Neural crest cell (in vitro differentiated cells): ENCODE measurements at places on chromosomes 7 and 10. TPM values are rescaled to one million over a fixed set of nuclear protein-coding genes. Genes with fewer than 3 reads are reported as not detected.

The PILRB gene
- 36.5 and 36.6 TPM in 2 replicates for total RNA-seq

- H3K36me3 ChIP-seq = no peaks in the 10 kb centered on the region
- no peak for DNase-seq
- no peak overlapping the region for H3K4me3 ChIP-seq
Measured at GRCh38 chr10:104822088-104822487, 181.0 kb downstream of the SORCS3 start.

The PANK1 gene
- 46.9 and 47.2 TPM in 2 replicates for total RNA-seq

The UBTD1 gene
- total RNA-seq = 6.5 and 8.7 TPM in 2 replicates

- no peak overlapping the region for H3K27ac ChIP-seq
- no peak for DNase-seq
- H3K4me3 ChIP-seq = no peak overlapping the region
- H3K36me3 ChIP-seq = no peaks in the 10 kb centered on the region
- H3K27me3 ChIP-seq = no peaks in the 10 kb centered on the region
Measured at GRCh38 chr7:128267595-128267924, 26.5 kb downstream of the LEP start.

DNA sequence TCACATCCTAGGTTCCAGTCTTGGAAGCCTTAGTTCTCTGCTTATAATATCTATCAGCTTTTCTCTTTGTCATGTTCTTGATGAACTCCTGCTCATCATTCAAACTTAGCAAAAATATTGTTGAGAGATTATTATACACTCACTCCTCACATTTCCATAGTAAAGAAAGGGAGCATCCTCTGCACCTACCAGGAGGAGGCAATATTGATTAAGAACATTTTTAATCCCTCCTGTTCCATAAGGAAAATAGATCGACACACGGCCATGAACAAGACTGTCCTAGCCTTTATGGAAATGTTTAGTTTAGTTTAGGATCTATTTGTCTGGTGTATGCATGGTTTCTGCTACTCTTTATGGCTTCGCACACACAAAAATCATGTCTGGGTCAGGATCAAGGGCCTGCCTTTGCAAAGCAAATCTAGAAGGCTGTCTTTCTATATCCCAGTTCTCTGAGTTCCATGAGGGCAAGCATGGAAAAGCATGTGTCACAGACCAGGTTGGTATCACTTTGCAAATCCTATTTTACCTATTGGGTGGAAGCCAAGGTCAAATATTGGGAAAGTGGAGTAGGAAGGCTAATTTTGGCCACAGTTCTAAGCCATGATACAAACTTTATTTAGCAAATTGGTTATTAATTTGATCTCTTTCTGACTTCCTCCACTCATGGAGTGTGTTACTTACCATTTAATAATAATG lies 164.4 kb downstream of the MDFIC start:
- no peak overlapping the region for H3K4me3 ChIP-seq
- H3K36me3 ChIP-seq = no peaks in the 10 kb centered on the region
- H3K27me3 ChIP-seq = no peaks in the 10 kb centered on the region

The MMRN2 gene
- total RNA-seq = 0.27 and 0.40 TPM in 2 replicates

GRCh38 chr10:69093933-69094332 lies 6.0 kb downstream of the SRGN start:
- H3K27ac ChIP-seq = no peak overlapping the region
- H3K4me3 ChIP-seq = no peak overlapping the region
- no peaks in the 10 kb centered on the region for H3K36me3 ChIP-seq
- DNase-seq = no peak
- H3K4me1 ChIP-seq = no peaks in the 10 kb centered on the region

GRCh38 chr7:38154278-38154677 lies 23.8 kb upstream of the STARD3NL start:
- H3K4me1 ChIP-seq = no peaks in the 10 kb centered on the region
- no peak for DNase-seq
- H3K4me3 ChIP-seq = no peak overlapping the region
- H3K36me3 ChIP-seq = no peaks in the 10 kb centered on the region
- H3K27me3 ChIP-seq = peaks cover 12% of the 10 kb centered on the region

DNA sequence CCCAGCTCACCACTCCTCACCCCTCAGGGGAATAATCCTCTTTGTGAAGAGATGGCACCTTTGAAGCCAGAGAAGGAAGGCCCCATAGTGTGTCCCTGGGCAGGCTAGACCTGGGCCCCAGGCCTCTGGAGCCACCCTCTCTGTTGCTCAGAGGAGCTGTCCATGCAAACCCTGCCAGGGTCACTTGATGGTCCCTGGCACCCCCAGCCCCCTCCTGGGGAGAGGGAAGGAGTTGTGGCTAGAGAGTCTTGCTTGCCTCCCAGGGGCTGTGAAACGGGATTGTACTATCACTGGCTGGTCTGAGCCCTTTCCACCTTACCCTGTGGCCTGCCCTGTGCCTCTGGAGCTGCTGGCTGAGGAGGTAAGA lies 5.8 kb downstream of the GHRHR start:
- H3K27ac ChIP-seq = no peak overlapping the region
- no peak overlapping the region for H3K4me3 ChIP-seq
- H3K27me3 ChIP-seq = peaks cover 21% of the 10 kb centered on the region
- DNase-seq = no peak

DNA sequence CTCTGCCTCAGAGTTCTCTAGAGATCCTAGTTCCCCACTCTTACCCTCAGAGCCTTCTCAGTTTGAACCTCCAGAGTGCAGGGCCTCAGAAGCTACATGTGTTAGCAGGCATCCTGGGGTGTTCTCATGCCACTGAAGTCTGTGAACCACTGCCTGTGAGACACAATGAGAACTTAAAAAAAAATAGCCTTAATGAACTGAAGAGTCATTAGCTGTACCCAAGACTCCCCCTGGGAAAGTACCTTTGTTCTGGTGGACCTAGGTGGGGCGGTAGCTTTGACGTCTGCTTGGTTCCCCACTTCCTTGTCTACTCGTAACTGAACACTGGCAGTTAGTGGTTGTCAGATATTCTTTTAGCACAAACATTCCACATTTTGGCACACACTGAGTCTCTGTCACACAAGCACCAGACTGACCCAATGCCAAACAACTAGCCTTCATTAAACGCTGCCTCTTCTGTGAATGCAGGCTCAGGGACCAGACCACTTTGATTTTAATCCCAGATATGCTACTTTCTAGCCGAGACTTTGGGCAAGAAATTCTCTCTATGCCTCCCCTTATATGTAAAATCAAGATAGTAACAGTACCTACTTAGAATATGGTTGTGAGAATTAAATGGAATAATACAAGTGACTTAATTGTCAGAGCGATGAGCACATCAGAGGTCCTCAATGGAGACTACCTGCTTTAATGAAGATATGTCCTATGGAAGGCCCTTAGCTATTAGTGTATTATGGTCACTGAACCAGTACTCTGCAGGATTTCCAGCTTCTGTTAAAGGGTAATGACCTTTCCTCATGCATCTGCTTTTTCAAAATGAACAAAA lies 75.3 kb upstream of the CC2D2B start:
- no peak overlapping the region for H3K4me3 ChIP-seq
- H3K4me1 ChIP-seq = no peaks in the 10 kb centered on the region
- peak overlapping the region; percentile 51 for H3K27ac ChIP-seq
- no peaks in the 10 kb centered on the region for H3K27me3 ChIP-seq

GRCh38 chr10:50498465-50498864 lies 125.3 kb downstream of the SGMS1 start:
- H3K36me3 ChIP-seq = no peaks in the 10 kb centered on the region
- peaks cover 9% of the 10 kb centered on the region for H3K4me1 ChIP-seq
- H3K27me3 ChIP-seq = no peaks in the 10 kb centered on the region
- H3K27ac ChIP-seq = no peak overlapping the region

The ARF5 gene
- 151 and 160 TPM in 2 replicates for total RNA-seq
